HT-29 (cell line): ENCODE measurements at places on chromosomes 3 and 15.

GRCh38 chr3:100136921-100137320 lies 22.6 kb upstream of the FILIP1L start:
- no peak for DNase-seq

DNA sequence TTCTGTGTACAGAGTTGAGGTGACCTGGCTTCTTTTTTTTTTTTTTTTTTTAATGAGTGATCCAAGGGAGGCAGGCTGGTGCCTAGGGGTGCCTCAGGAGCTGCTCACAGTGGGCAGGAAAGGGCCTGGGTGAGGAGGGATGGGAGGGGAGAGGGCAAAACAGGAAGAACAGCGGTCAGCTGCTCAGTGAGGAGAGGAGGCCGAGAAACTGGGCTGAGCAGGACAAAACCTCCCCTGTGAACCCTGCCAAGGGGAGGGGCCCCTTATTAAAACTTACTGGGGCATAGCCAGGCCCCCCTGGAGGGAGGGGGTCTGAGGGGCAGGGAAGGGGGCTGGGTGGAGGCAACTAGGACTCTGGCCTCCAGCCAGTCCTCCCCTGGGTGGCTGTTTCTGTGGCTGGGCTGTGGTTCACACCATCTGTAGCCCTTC lies 3.5 kb downstream of the PLEKHO2 start:
- DNase-seq, result no peak

DNA sequence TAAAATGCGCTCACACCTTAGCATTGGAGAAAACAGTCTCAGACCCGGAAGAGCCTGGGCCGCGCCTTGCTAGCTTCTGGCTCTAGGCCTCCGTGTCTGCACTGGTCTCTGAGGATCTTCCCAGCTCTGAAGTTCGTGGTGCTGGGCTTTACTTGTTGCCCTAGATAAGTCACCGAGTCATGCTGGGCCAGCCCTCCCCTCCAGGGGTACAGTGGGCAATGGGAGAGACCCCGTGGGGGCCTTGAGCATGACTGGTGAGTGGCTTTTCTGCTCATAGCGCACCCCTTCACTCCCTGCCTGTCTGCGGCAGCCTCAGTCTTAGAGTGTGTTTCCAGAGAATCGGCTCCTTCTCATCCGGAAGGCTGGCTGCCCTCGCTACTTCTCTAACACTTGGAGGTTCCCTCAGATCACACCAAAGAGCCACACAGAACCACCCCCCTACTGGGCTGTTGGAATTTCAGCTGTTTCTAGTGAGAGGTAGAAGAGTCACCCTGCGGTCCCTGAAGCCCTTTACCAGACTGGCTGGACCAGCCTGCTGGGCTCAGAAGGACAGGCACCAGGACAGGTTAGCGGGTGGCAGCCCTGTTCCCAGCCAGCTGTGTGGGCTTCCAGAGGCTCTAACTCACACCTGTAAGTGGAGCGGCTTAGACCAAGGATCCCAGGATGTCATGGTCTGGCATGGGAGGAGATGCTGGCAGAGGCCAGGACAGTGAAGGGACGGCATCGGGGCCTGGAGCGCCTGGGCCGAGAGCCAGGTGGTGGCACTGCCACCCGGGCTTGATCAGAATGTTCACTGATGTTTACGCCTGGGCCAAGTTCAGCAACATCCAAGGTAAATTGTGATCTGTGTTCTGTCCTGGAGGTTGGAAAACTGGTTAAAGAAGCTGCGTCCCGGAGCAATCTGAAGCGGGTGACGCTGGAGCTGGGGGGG lies 17.9 kb downstream of the ALDH1A3 start:
- no peak for DNase-seq

DNA sequence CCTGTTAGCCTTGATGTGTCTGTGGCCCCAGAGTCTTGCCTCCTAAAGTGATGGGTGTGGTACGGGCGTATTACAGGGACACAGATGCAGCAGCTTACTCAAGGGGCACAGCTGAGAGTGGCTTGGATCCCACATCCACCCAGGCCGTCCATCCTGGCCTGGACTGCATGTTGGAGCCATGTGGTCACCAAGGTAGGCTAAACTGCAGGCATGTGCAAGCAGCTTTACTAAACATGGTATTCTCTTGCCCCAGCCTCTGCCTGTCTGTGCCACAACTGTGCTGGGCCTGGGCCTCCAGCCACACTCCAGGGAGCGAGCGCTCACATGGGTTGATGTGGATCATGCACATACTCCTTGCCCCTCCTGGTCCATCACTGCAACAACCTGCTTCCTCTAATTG lies 6.1 kb upstream of the GPR62 start:
- DNase-seq, result no peak

DNA sequence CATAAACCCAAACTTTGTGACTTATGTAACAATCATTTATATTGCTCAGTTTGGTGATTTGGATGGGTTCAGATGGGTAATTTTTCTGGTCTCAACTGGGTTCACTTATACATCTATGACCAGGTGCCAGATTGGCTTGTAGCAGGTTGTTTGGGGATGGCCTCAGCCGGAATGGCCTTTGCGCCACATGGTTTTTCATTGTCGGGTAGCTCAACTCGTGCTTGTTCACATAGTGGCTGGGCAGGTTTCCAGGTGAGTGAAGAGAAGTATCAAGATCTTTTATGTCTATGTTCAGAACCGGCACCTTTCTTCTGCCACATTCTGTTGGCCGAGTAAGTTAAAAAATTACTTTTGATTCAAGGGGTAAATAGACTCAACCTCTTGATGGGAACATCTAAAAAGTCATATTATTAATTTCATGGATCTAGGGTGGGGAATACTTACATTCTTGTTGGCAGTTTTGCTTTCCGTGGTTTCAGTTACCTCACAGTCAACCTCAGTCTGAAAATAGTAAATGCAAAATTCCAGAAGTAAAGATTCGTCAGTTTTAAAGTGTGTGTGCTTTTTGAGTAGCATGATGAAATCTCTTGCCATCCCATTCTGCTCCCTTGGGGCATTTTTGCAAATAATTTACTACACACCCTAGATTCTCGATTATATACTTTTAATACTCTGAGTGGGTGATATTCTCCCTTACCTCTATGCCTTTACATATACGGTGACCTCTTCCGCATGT lies 745.7 kb upstream of the CCDC54 start:
- DNase-seq, result no peak

DNA sequence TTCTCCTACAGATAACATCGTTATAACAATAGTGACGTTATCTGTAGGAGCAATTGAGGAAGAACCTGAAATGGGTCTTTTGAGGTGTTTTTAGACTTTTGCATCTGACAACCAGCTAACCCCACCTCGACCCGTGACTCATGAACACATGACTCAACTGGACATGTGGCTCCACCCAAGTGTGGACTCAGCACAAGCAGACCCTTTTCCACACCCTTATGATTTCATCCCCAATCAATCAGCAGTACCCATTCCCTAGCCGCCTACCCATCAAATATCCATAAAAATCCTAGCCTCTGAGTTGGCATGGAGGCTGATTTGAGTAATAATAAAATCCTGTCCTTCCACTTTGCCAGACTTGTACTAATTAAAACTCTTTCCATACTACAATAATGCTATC lies 255.4 kb downstream of the ARPP21 start:
- DNase-seq, result no peak

- DNase-seq, result no peak
These were observed 19.3 kb upstream of the ETV5 start for GRCh38 chr3:186128158-186128557.

DNA sequence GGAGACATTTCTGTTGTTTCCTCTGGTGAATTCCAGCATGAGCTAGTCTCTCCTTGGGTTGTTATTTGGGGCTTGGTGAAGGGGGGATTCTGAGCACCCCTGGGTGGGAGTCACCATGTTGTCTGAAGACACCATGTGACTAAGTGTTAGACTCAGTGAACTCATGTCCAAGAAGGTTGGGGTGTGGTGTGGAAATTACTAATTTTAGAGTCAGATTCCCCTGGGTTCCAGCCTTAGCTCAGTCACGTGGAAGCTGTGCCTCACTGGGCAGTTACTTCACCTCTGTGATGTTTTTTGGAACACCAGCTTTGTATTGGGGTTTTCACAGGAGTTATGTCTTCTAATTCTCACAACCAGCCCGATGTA lies 171.5 kb downstream of the RPLP1 start:
- DNase-seq, result no peak

DNA sequence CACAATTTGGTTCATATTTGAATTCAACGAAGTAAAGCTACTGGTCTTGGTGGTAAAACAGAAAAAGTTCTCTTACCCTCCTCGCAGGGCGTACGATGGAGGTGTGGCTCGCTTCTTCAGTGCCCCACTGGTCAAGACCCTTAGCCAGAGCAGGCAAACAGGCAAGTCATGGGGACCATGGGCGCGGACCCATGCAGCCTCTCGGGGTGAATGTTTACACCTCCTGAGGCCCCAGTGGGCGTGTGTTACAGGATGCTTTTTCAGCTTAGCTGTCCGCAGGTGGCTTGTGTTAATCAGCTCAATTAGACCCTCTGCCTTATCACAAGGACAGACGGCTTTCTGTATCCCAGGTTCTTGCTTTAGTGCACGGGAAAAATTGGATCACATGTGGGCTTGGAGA lies 991.8 kb downstream of the GBE1 start:
- DNase-seq, result no peak

GRCh38 chr3:187735837-187736236 lies 9.4 kb downstream of the BCL6 start:
- DNase-seq, result no peak

DNA sequence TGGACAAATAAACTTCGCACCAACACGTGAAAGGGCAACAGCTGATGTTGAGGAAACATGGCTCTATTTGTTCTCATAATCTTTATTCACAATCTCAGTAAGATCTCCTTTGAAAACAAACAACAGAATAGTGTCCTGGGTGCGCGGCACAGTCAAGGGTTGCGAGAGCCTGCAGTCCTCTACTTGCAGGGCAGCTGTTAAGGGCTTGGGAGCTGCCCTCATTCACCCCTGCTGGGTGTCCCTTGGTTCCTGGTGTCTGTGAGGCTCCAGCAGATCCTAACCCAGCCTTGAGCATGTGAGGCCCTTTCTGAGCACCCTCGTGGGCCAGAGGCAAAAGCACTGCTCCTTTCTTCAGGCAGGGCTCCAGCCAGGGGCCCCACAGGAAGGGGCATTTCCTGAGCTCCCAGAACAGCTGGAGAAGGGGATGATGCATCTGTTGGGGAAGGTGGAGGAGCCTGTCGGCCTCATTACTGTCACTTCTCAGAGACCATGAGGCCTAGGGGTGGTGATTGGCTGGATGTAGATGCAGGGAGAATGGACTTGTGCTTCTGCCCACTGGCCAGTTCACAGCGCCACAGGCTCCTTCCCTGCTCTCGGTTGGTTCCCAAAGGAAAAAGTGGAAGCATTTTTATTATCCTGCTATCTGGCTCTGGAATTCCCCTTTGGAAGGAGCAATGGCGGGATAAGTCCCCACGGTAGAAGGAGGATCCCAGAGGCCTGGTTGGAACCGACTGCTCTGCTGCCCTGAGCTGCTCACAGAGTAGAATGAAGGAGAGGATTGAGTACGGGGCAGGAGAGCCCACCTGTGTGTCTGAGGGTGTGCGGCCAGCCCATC lies 51.9 kb upstream of the KLF13 start:
- DNase-seq, result no peak

GRCh38 chr3:149738876-149739275 lies 13.4 kb downstream of the COMMD2 start:
- no peak for DNase-seq

DNA sequence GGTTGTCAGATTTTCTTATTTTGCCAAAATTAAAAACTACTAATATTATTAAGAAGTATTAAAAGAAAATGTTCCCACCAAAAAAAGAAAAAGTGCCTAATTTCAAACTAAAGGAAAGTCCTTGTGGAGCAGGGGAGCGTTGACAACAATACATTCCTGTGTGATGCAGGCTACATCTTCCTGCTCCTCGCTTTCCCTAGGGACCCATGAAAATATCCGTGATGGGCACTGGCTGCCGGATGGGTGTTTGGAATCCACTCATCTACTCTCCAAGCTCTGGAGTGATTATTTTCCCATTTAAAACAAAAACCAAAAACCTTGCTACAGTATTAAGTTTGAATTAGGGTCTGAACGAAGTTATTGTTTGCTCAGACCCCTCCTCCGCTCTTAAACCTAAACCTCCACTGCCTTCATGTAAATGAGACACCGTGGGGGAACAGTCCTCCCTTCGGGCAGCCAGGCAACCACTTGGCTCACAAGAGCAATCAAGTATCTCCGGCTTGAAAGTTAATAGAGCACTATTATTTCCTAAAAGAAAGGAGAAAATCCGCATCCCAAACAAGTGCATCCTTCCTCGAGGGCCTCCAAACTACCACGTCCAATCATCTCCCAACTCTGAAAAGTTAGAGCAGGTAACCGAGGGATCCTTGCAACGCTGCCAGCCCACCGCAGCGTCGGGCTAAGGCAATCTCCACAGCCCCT lies 1.5 kb downstream of the ITGB5 start:
- DNase-seq, result no peak

DNA sequence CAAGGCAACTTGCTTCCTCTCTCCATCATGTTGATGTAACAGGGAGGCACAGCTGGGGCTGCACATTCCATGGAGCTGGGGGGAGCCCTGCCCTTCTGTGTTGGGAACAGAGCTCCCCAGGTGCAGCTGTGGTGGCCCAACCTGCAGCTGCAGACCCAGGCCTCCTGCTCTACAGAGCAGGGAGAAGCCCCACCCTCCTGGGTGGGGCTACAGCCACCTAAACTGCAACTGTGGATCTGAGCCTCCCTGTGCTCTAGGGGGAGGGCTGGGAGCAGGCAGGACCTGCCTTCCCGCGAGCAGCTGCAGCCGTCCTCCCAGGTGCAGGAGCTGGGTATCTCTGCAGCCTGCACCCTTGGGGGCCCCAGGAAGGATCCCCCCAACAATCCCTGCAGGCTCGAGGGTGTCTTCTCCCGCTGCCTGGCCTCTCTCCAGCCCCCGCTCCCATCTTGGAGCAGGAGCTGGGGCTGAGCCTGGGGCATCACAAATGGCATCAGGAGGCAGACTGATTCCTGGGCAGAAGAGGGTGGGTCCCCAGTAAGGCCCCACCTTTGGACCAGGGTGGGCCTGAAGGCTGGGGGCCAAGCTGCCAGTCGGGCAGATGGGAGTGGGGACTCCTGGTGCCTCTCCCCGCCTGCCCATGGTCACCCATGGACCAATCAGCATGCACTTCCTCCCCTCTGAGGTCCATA lies 7.4 kb downstream of the LRRC58 start:
- no peak for DNase-seq

GRCh38 chr3:110383356-110383755 lies 688.3 kb upstream of the NECTIN3 start:
- no peak for DNase-seq

DNA sequence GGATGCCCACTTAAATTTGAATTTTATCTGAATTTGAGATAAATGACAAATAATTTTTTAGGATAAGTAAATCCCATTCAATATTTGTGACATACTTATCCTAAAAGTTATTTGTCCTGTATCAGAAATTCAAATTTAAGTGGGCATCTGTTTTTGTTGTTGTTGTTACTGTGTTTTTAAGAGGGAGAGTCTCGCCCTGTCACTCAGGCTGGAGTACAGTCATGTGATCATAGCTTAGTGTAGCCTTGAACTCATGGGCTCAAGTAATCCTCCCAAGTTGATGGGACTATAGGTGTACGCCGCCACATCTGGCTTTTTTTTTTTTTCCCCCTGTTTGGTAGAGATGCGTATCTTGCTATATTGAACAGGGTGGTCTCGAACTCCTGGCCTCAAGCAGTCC lies 283.0 kb downstream of the PTPRG start:
- DNase-seq, result no peak
